Effector CD8-positive, alpha-beta T cell (primary cell): ENCODE measurements at places on chromosomes 16 and 17.
A peak's percentile ranks its signal among the peaks of the same experiment; 100 is the strongest.

GRCh38 chr16:57373117-57373947 is 1.0 kb downstream of the CX3CL1 start:
- no peak for DNase-seq

GRCh38 chr17:46976626-46977270 is 2.3 kb downstream of the RPRML start:
- no peak for DNase-seq

DNA sequence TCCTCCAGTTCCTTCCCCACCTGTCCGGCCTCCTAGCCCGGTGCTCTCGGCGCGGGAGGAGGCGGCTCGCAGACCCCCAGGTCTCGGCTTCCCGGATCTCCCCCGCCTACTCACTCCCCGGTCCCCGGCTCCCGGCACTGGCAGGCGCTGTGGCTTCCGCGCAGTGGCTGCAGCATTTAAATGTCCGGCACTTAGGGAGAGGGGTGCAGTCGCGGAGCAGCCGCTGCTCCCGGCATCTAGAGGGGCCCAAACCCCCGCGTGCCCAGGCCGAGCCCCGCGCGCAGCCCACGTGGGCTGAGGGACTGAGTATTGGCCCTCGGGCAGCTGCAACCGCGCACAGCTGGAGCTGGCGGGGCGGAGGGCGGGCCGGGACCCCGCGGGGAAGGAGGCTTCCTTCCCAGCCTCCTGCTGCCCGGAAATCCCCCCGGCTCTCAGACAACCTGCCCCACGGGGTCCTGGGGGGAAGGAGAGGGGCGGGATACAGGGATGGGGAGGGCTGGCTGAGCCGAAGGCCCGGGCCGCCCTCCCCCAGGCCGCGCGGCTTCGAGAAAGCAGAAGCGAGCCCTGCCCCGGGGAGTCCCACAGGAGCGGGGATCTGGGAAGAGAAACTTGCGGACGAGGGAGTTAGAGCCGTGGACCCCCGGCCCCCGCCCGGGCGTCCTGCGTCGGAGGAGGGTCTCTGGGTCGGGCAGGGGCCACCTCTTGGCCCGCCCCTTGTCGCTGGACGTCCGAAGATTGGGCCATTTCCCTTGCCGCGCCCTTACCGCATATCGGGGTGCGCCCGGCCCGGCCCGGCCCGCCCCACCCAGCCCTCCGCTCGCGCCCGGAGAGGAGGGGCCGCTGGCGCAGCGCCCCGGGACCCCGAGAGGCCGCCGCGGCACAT is at the start of gene MMP25:
Gene MMP25 (plus strand): TSS at position 804 of the 883 bp plus-strand sequence. CDS start 357 bp downstream, outside the sequence.
- no peak for DNase-seq

GRCh38 chr17:49928837-49929475 is 40.0 kb upstream of the DLX4 start:
- DNase-seq = no peak

- DNase-seq = no peak
These were observed 40.9 kb downstream of the CREBBP start for GRCh38 chr16:3839402-3840184.

GRCh38 chr16:85187002-85187401 is 74.7 kb upstream of the CIBAR2 start:
- no peak for DNase-seq

GRCh38 chr17:50049636-50050035 is 6.3 kb upstream of the ITGA3 start:
- DNase-seq = no peak

- DNase-seq = no peak
These were observed 150.2 kb upstream of the CACNG5 start for GRCh38 chr17:66684731-66685130.

DNA sequence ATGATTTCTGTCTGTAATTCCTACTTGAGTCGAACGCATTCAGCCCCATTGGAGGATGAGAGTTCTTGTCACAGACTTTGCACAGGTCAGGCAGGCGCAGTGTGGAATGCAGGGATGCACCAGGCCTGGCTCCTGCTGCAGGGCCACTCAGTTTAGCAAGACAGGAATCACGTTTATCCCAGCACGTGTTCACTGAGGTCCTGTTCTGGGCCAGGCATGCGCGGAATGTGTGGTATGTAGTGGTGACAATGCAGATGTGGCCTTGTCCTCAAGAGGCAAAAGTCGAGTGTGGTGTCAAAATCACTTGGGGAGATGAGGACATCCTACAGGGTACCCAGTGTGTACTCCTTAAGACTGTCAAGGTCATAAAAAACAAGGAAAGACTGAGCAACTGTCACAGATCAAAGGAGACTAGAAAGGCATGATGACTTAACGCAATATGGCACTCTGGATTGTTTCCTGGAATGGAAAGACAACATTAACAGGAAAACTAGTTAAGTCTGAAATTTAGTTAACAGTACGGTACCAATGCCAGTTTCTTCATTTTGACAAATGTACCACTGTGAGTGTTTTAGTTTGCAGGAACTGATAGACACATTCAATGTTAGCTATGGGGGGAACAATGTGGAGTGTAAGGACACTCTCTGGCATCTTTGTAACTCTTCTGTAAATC is 121.5 kb upstream of the ADAMTS18 start:
- no peak for DNase-seq

DNA sequence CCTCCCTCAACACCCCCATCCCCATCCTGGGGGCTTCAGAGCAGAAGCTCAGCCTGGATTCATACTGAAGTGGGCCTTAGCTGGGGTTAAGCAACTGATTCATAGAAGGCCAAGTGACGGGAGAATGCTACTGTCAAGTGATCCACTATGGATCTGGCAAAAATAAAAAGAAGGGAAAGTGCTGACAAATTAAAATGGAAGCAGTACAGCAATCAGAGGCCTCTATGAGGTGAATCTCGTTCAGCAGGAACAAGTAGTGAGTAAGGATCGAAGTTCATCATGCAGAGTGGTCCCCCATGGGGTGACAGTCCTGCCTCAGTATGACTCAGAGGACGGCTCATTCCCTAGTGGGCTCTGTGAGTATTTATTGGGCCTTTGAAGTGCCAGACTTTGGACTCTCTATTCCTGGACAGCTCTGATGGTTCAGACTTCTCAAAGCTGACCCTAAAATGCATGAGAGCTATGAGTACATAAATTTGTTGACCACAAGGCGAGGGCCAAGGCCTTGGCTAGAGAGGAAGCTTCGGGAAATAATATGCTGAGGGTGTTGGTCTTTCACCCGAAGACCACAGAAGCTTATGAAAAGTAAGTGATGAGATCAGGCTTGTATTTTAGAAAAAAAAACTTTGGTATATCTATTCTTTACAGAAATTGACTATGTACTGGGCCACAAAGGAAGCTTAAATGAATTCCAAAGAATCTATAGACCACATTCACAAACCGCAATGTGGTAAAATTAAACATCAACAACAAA is 5.3 kb upstream of the NSMCE1 start:
- DNase-seq = no peak

DNA sequence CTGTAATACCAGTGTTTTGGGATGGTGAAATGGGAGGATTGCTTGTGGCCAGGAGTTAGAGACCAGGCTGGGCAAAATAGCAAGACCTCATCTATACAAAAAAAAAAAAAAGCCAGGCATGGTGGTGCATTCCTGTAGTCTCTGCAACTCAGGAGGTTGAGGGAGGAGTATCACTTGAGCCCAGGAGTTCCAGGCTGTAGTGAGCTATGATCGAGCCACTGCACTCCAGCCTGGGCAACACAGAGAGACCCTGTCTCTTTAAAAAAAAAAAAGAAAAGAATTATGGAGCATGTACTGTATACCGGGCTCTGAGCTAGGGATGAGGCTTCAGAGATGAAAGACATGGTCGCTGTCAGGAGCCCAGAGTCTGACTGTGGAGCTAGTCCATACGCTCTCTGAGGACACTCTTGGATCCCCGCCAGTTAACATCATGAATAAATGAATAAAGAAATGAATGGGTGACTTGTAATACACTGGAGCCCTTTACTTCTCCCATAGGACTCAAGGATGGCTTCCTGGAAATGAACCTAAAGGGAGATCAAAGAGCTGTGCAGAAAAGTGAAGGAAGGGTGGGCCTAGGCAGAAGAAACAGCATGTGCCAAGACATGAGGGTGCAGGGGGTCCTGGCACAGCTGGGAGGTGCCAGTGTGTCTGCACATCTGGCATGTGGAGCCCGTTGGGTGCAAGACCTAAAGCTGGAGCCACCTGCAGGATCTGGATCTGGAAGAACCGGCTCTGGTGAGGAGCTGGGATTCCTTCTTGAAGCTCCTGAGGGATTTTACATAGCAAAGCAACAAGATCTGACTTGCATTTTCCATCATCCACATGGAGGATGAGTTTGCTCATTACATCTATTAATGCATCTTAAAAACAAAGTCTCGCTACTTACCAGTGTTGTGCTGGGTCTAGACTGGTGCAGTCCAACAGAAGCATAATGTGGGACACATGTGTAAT is 120.4 kb downstream of the IRX3 start:
- no peak for DNase-seq

GRCh38 chr16:11976850-11977375 is 379 bp downstream of the SNX29 start:
- DNase-seq = no peak

DNA sequence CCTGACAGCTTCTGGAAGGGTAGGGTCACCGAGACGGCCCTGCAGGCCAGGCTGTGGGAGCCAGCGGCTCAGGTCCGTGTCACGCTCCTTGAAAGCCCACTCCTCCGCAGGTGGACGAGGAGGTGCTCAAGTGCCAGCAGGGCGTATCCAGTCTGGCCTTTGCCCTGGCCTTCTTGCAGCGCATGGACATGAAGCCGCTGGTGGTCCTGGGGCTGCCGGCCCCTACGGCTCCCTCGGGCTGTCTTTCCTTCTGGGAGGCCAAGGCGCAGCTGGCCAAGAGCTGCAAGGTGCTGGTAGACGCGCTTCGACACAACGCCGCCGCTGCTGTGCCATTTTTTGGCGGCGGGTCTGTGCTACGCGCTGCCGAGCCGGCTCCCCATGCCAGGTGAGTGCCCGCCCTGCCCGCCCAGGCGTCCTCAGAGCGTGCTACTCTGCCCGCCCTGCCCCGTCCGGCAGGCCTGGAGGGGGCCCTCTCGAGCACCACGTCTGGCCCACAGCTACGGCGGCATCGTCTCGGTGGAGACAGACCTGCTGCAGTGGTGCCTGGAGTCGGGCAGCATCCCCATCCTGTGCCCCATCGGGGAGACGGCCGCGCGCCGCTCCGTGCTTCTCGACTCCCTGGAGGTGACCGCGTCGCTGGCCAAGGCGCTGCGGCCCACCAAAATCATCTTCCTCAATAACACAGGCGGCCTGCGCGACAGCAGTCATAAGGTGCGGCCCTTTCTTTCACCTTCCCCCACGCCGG is 1.3 kb downstream of the NAGS start:
- DNase-seq = peak; percentile 9

DNA sequence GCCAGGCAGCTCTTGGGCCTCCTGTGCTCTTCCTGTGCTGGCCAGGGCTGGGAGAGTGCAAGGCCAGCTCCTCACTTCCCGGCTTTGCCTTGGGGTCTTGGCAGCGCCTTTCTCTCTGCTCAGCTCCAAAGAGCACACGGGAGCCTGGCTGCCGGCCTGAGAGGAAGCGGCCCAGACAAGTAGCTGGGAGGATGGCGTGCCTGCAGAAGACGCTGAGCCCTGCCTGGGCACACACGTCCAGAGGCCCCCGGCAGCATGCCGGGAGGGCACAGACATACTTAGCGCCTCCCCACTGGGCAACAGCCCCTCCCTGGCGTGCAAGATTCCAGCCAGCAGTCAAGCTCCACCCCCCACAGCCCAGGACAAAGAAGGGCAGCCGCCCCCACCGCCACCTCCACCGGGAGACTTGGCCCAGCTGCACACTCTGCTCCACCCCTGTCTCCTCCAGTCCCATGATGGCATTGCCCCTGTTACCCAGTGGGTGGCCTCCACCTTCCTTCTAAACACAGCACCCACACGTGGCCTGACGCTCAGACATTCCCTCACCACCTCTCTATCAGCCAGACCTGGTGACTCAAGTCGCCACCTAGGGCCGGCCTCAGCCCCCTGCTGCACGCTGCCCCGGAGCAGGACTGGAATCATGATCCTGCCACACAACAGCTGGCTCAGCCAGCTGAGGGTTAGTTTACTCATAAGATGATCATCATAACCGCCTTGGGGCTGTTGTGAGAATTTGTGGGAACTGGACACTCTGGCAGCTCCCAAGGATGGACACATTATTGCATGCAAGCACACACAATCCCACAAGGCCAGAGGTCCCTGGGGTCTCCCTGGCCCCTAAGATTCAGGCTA is 12.4 kb downstream of the SGCA start:
- no peak for DNase-seq

DNA sequence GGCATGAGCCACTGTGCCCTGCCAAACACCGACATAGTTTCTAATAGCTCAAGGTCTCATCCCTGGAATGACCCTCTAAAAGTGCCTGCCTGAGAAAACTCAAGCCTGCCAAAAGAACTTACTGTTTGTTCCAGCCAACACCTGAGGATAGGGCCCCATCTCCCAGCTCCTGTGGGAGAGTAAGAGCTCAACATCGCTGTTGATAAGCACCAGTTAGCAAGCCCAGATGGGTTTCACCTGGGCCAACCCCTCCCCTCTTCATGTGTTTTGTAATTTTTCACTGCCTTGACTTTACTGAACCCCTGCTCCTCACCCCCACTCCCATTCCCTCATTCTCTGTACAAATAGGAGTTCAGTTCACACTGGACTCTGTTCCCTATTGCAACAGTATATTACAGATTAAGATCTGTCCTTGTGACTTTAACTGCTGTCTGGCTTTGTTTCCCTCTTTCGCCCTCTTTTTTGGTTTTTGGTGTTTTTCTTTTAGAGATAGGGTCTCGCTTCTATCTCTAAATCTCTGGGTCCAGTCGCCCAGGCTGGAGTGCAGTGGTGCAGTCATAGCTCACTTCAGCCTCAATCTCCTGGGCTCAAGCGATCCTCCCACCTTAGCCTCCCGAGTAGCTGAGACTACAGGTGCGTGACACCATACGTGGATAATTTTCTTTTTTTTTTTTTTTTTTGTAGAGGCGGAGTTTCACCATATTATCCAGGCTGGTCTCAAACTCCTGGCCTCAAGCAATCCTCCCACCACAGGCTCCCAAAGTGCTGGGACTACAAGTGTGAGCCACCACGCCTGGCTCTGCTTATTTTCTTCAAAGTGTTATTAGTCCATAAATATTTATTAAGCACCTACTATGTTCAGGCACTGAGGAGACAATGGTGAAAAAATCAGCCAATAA is 12.3 kb downstream of the NUPR1 start:
- no peak for DNase-seq

DNA sequence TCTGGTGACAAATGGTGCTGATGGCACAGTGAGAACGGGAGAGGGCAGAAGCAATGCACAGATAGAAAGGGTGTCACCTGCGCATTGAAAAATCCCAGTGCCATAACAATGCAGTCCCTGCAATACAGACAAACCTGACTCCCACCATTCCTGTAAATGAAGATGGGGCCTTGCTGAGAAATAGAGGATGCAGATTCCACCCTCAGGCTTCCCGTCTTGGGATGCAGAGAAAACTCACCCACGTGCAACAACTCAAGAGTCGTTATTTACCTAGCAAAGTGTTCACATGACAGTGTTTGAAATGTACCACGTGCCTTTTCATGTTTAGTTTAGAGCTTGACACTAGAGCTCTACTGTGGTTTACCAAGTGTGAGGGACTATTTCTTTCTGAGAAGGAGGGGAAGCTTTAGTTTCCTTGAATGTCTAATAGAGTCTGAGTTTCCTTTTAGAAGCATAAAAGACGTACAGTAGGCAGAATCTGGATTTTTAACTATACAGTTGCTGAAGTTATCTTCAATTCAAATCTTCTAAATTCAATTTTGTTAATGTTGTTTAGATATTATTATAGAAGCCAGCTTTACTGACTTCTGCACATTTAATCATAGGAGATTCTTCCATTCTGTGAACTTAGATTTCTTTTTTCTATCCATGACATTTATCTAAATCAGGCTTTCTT is 35.6 kb downstream of the WWOX start:
- DNase-seq = no peak

GRCh38 chr16:67613808-67614207 is 31.1 kb upstream of the CARMIL2 start:
- no peak for DNase-seq
